ENCODE measurements at places on chromosomes 4 and X.

DNA sequence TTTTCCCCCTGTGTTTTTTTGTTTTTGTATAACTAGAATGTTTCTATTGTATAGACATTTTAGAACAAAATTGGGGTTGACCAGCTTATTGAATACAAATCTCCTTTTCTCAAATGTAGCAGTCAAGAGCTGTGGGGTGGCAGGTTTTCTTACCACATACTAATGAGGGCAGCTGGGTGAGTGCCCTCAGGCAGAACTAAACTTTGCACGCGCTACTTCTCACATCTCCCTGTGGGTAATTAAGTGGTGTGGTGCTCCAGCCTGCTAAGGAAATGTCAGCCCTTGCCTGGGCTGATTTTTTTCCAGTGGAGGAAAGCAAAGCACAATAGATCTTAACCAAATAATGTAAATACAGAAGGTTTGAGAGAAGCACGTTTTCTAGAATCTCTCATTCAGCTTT, 717.6 kb upstream of the TENM3 start:
- no peak for DNase-seq

- no peak for DNase-seq
Measured at GRCh38 chr4:8351931-8352367, 82.4 kb downstream of the HTRA3 start.

DNA sequence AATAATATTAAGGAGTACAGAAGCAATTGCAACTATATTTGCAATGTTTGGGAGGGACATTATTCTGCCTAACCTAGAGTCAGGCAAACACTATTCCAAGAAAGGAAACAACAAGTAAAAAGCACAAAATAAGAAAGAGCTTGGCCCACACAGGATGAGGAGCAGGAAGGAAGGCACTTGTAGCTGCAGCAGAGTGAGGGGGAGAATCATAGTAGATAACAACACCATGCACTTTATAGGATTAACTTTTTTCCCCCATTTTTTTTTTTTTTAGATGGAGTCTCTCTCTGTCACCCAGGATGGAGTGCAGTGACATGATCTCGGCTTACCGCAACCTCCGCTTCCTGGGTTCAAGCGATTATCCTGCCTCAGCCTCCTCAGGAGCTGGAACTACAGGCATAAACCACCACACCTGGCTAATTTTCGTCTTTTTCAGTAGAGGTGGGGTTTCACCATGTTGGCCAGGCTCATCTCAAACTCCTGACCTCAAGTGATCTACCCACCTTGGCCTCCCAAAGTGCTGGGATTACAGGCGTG, 10.3 kb upstream of the JCHAIN start:
- DNase-seq: no peak

- no peak for DNase-seq
Measured at GRCh38 chr4:96136056-96136455, 296.2 kb downstream of the PDHA2 start.

DNA sequence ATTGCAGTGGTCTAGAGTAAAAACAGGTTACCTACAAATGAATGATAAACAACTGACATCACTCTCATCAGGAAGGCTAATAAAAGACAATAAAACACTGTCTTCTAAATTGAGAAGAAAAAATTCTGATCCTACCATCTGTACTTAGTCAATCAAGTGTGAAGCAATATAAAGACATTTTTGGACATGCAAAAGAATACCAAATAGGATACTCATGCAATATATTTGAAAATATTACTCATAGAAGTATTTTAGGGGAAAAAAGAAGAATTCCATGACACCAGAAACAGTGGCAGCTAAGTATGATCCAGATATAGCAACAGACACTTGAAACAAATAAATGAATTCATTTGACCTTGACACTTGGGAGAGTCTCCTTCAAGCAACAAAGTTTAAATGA, 63.8 kb upstream of the FAM120C start:
- no peak for DNase-seq

DNA sequence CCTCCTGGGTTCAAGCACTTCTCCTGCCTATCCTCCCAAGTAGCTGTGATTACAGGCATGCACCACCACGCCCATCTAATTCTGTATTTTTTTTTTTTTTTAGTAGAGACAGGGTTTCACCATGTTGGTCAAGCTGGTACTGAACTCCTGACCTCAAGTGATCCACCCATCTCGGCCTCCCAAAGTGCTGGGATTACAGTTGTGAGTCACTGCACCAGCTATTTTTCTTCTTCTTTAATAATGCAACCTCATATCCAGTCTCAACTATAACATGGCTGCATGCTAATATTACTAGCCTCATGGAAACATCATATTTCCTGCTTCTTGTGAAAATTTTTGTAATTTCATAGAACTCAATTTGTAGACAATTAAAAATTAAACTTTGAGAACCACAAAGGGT, 706.5 kb downstream of the KCTD8 start:
- no peak for DNase-seq

DNA sequence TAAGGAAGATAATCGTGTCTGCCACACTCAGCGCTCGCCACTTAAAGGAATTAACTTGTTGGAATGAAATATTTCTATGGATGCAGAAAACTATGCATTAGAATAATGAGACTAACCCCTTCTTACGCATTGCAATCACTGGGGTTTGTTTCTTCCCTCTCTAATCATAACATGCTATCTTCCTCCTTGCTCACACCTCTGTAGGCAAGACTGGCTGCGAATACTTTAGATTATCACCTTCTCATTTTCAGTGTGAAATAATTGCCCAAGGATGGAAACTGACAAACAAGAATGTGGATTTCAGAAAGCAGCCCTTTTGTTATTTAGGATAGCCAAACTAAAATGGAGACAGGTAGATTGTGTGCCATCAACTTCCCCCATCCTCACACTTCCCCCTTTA, 349.4 kb downstream of the MID1IP1 start:
- no peak for DNase-seq

- DNase-seq: no peak
Measured at GRCh38 chr4:174217273-174218126, 66.0 kb downstream of the FBXO8 start.

DNA sequence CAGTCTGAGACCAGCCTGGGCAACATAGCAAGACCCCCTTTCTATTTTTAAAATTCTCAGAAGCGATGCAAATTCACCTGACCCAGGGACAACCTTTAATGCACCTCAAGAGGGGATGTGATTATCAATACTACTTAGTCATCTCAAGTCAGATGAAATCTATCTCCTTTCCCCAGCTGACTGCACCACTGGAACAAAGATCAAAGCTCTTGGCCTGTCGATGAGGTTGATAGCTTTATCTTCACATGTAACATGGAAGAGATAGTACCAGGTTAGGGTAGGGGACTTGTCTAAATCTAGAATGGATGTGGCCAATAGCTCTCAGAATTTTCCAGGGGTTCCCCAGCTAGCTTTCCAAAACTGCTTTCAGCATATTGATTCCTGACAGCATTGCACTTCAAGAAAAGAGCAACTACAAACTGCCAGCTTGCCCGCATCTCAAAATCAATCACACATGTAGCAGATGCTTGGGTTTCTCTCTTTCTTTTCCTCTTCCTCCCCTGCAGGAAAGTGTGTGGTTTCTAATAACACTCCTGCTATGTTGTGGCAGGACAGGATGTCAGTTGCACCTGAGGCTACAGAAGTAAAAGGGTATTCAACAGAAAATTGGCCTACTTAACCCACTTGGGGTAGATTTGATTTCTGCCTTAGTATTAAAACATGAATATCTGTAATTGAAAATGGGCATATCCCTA, 12.2 kb upstream of the TMEM164 start:
- no peak for DNase-seq

GRCh38 chr4:4861390-4862018, 2.0 kb downstream of the MSX1 start:
- no peak for DNase-seq

- no peak for DNase-seq
Measured at GRCh38 chrX:80266979-80267378, 153.3 kb upstream of the TENT5D start.

GRCh38 chr4:126850286-126850685, 782.5 kb upstream of the INTU start:
- no peak for DNase-seq

DNA sequence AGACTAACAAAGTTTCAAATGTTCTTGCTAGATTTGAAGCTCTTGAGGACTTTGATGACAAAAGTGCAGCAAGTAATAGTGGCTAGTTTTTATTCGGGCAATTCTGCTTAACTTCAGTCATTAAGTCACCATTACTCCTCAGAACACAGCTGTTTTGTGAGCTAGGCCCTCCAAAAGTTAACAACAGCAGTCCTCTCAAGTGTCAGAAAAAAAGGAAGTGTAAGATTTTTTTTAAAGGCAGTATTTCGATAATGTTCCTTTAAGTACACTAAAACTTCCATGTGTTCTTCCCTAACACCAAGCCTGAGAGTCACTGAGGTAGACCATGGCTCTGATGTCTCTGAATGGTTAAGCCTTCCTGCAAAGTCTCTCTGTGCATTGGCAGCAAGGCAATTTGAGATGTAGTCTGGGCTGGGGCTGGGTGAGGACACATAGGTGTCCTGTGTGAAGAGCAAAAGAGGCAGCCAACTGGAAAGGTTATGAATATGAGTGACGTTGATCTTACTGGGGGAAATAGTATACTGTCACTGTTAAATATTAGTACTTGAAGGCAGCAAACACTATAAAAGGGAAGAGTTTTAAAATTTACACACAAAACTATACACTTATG, 174.0 kb upstream of the MAP3K15 start:
- no peak for DNase-seq

GRCh38 chr4:8281519-8282133, 12.1 kb downstream of the HTRA3 start:
- no peak for DNase-seq

GRCh38 chr4:165194368-165194767, 13.0 kb upstream of the KLHL2 start:
- DNase-seq: no peak

DNA sequence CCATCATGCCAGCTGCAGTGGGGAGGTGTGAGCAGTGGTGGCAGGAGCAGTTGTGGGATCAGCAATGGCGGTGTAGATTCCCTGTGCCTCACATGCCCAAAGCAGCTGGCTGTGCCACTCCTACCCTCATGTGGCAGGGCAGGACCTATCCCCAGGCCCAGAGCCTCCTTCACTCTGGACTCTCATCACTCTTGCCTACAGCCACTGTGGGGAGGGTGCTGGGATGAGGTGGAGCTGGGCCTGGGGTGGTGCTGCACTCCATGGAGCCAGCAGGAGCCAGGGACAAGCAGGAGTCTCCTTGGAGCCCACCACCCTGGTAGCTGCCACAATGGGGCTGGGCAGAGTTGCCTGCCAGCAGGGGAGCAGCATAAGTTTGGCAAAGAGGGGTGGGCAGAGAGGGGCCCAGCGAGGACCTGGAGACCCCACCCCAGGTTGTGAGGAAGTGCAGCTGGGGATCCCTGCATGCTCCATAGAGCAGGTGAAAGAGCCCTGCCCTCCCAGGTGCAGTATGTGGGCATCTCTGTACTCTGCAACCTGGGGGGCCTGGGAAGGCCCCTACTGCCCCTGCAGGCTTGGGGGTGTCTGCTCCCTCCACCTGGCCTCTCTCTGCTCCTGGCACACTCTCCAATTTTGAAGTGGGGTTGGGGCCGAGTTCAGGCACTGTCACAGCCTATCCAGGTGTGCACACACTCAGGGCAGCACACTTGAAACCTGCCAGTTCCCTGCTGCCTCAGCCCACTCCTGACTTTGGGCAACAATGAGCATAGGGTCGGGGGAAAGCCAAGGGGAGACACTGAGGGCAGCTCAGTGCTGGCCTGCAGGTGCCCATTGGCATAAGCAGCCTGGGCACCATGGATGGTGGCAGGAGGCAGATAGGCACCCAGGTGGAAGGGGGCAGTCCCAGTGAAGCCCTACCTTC, 74.0 kb upstream of the INTU start:
- no peak for DNase-seq

- DNase-seq: no peak
Measured at GRCh38 chr4:114062499-114062898, 83.1 kb upstream of the ARSJ start.

GRCh38 chr4:763191-763810, 57.7 kb downstream of the PCGF3 start:
- no peak for DNase-seq

DNA sequence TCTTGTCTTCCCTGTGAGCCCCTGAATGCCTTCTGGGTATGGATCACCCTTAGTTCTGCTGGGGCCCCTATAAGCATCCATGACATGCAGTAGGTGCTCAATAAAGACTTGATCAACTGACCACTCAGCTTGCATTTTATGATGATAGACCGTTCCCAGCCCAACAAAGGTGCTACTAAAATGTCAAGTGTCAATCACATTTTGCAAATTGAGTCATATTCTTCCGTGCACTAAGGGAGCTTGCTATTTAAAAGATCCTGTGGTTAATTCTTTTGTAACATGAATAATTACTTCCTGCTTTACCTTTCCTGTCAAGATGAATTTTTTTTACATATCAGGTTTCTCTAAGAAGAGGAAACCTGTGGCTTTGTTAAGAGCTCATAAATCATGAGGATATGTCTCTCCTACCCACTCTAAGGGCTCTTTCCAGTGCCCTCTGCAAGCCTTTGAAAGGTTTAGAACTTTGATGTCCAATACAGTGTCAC, 47.6 kb downstream of the SH3KBP1 start:
- DNase-seq: no peak

GRCh38 chrX:149121206-149121920, 383.7 kb downstream of the IDS start:
- no peak for DNase-seq

- DNase-seq: no peak
Measured at GRCh38 chr4:141462361-141462760, 174.0 kb upstream of the IL15 start.

DNA sequence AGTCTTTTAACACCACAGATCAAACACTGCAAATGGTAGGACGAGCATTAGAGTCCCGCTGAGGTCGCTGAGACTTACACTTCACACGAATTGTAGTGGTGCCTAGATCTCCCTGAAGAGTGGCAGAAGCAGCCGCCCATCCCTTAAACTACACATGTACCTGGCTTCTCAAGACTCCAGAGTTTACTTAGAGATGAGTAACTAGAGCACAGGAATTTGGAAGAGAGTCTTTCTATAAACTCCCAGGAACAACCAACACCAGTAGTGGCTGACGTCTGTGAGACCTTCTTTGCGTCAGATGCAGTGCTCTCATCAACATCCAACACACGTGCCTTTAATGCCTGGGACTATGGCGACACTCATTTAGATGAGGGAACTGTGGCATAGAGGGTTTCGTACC, 12.6 kb downstream of the SORBS2 start:
- no peak for DNase-seq

GRCh38 chrX:26192204-26192603, at the start of gene MAGEB6:
Gene MAGEB6, plus strand, starts transcription at chrX:26192440. Its CDS starts 1,407 bp downstream, at chrX:26193847.
- DNase-seq: no peak

GRCh38 chr4:122045533-122045932, 93.7 kb upstream of the TRPC3 start:
- DNase-seq: no peak

DNA sequence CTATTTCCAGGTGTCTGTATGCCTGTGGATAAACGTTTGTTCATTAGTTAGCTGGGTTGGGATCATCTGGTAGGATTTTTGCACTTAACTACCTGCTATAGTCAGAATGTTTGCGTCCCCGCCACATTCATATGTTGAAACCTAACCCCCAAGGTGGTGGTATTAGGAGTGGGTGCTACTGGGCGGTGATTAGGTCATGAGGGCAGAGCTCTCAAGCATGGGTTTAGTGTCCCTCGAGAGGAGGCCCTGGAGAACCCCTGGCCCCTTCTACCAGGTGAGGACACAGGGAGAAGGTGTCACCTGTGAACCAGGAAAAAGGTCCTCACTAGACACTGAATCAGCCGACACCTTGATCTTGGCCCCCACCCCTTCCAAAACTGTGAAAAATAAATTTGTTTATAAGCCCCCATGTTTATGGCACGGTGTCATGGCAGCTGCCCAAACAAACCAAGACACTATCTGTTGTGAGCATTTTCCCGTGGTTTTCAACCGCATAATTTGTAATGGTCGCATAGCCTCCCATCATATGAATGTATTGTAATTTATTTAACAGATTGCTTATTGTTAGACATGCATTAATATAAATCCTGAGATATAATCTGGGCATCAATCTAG, 92.7 kb upstream of the TRIM2 start:
- no peak for DNase-seq
